Chondrocyte (in vitro differentiated cells): ENCODE measurements at places on chromosomes 1 and 21. TPM values are rescaled to one million over a fixed set of nuclear protein-coding genes. Genes with fewer than 3 reads are reported as not detected.
A peak's percentile ranks its signal among the peaks of the same experiment; 100 is the strongest.

DNA sequence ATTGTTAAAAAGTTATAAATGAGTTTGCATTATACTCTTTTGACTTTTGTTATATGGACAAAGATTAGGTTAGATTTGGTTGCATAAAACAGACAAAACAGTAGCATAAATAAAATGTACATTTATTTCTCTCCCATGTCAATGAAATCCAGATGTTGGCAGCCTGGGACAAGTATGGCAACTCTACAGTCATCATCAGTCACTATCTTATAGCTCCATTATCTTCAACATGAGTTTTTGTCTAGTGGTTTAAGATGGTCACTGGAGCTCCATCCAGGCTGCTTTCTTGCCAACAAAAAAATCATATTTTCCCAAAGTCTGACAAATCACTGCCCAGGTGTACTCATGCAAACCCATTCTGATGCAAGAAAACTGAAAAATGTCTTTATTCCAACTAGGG lies 83.8 kb downstream of the CD58 start:
- no peak for DNase-seq
- H3K4me1 ChIP-seq = peaks cover 47% of the 10 kb centered on the region
- no peaks in the 10 kb centered on the region for H3K36me3 ChIP-seq
- H3K27me3 ChIP-seq = no peaks in the 10 kb centered on the region
- no peak overlapping the region for H3K27ac ChIP-seq

- H3K4me3 ChIP-seq = peak overlapping the region; percentile 90
- peaks cover 12% of the 10 kb centered on the region for H3K27me3 ChIP-seq
- no peak for DNase-seq
- peak overlapping the region; percentile 100 for H3K27ac ChIP-seq
Measured at GRCh38 chr1:30824736-30825429, 67.3 kb upstream of the LAPTM5 start.

DNA sequence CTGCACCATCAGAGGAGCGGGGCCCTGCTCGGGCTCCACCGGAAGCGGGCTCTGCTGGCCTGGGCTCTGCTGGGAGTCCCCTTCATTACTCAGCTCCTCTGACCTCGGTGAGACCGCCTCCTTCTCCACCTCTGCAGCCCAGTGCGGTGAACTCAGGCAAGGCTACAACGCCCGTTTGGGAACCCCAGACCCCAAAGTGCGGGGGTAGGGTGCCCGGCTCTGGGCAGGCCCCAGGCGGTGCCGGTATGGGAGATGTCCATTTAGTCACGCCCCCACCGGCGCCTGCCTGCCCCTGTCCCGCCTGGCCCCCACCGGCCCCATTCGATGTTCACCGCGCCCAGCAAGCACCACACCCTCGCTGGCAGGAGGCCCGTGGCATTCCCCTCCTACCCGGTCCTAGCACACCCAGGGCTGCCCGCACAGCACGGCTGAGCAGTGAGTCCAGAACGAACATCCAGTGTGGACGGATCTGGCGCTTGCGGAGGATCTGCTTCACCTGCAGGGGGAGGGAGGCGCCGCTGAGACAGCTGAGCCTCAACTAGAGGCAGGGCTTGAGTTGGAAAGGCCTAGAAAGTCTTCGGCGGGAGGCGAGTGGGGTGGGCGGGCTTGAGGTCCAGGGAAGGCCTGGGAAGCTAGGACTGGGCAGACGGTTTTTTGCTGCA lies 10.0 kb downstream of the MAP3K6 start:
- no peak overlapping the region for H3K27ac ChIP-seq
- H3K4me3 ChIP-seq = no peak overlapping the region
- peaks cover 35% of the 10 kb centered on the region for H3K36me3 ChIP-seq
- no peaks in the 10 kb centered on the region for H3K4me1 ChIP-seq
- no peak for DNase-seq
- no peaks in the 10 kb centered on the region for H3K27me3 ChIP-seq

DNA sequence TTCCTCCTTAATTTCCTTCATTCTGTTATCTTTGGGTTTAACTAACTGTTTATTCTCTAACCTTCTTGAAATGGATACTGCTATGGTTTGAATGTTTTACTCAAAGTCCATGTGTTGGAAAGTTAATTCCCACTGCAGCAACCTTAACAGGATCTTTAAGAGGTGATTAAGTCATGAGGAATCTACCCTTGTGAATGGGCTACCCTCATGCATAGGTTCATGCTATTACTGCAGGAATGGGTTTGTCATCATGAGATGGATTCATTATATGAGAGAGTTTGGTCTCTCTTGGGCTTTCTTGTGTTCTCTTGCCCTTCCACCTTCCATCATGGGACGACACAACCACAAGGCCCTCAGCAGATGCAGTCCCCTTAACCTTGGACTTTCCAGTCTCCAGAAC lies 516.9 kb downstream of the ADGRL2 start:
- no peaks in the 10 kb centered on the region for H3K27me3 ChIP-seq
- H3K4me1 ChIP-seq = peaks cover 33% of the 10 kb centered on the region
- no peak overlapping the region for H3K27ac ChIP-seq
- no peak for DNase-seq

The PLEKHA6 gene
- 0.15 to 1.4 TPM (median 0.51 TPM) in 3 replicates for total RNA-seq

The FALEC gene
- 1.2 TPM in 1 of 3 replicates, not detected in the others for total RNA-seq

The TMEM269 gene
- 0.20 to 0.70 TPM (median 0.23 TPM) in 3 replicates for total RNA-seq
